ENCODE measurements at places on chromosomes 2 and 18.

- no peak for DNase-seq
These were observed 145.8 kb downstream of the MYO3B start for GRCh38 chr2:170323743-170324142.

DNA sequence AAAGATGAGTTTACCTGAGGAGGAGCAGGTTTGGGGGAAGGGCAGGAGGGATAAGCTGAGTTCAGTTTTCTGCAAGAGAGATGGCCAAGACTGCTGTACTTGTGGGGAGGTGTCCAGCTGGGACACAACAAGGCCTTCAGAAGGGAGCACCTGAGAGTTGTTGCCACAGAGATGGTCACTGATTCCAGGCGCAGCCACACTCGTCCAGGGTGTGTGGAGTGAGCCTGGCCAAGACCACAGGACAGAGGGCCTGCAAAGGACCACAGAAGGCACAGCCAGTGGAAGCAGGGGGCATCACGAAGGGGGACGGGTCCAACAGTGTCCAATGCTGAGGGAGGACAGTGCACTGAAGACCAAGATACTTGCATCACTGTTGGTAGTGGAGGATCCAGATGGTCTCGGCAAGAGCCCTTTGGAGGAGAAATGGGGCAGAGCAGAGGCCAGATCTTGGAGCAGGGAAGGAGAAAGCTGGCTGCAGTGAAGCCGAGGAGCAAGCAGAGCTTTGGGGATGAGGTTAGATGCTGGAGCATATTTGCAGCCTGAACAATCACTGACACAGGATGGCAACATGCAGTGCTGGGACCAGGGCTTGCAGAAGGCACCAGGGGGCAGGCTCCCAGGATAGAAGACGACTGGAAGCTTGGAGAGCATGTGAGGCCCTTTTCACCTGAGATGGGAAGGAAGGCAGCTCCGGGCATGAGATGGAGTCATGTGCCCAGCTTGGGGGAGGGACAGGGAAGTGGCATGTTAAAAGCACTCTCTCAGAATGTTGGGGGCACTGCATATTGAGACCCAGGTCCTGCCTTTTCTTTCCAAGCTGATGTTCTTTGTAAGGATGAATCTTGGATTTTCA, 214.0 kb downstream of the CYP26B1 start:
- no peak for DNase-seq

DNA sequence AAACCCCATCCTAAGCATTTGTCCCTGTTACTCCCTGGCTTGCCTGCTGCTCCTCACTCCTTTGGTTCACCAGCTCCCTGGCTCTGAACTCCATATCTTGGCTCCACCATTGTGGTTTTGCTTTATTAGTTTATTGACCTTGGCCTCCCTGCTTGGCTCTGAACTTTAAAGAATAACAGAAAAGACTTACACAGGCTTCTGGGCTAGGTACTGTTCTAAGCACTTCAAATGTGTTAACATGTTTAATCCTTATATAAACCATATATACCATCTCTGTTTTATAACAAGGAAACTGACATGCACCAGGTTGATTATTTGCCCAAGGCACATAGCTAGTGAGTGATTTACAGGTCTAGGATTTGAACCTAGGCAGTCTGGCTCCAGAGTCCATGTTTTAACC, 149.7 kb upstream of the CAPN13 start:
- no peak for DNase-seq

GRCh38 chr2:221571025-221571550, 1.0 kb downstream of the EPHA4 start:
- peak; percentile 6 for DNase-seq

DNA sequence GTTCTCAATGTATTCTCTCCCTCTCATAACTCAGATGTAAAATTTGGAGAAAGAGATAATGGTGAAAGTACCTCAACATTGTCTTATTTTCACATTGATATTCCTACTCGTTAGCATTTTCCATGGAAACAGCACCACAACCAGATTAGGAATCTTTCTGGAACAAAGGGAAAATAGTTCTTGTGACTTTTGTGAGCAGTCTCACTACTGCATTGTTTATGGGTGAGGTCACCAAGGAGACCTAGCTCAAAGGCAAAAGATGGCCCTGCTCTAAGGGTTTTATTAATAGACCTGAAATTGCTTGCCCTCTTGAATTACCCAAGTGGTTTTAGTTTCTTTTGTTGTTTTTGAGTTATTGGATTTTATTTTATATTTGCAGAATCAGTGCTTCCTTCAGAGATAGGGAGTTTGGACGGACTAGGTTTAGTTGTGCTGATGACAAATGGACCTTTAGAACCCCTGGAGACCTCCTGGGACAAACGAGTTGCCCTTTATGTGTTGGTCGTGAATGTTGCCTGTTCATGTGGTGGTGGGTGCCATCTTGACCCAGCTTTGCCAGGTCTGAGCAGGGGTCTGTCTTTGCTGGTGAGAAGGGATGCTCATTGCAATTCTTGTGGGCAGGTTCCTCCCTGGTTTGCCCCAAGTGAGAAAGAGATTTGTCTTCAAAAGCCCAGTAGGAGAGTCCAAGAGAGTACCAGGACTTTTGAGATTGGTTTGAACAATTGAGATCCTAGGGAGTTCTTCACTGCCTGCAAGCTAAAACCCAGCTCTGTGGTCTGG, 58.1 kb downstream of the INPP4A start:
- DNase-seq: no peak

DNA sequence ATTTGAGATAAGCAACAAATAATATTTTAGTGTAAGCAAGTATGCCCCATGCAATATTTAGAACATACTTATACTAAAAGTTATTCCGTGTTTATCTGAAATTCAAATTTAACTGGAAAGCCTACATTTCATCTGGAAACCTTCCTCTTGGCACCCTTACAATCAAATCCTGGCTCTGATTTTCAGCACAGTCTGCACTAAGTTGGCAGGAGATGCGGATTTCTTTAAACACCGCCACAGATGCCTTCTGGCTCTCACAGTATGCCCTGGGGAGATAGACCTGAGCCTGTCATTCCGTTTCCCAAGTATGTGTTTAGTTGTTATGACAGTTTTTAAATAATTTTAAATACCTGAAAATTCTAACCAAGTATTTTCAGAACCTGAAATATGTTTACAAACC, 7.3 kb upstream of the MLPH start:
- DNase-seq: no peak

GRCh38 chr2:108404784-108405397, 27.1 kb downstream of the SULT1C4 start:
- no peak for DNase-seq

- no peak for DNase-seq
These were observed 86.0 kb upstream of the OTX1 start for GRCh38 chr2:62964671-62965070.

DNA sequence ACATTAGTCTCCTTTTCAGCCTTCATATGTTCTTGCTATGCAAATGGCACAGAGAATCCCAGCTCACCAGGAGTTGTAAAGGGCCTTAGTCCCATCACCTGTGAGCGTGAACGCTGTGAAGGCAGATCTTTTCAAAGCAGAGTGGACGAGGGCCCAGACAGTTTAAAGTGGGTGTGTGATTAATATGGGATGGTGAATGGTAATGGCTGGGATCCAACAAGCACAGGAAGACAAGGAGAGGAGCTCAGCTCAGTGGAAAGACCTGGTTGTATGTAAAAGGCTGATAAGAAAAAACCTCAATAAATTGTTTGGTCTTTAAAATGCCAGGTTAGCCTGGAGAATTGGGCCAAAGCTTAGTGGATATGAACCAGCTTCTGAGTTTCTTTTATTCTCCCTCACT, 326.2 kb downstream of the NYAP2 start:
- no peak for DNase-seq

DNA sequence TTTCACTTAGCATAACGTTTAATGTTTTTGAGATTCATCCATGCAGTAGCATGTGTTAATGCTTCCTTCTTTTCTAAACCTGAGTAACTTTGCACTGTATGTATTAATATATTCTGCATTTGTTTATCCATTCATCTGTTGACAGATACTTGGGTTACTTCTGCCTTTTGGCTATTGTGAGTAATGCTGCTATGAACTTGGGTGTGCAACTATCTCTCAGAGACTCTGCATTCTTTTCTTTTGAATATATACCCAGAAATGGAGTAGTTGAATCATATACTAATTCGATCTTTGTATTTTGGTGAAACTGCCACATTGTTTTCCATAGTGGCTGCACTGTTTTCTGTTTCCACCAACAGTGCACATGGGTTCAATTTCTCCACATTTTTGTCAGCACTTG, 128.3 kb downstream of the SH3BP4 start:
- DNase-seq: no peak

DNA sequence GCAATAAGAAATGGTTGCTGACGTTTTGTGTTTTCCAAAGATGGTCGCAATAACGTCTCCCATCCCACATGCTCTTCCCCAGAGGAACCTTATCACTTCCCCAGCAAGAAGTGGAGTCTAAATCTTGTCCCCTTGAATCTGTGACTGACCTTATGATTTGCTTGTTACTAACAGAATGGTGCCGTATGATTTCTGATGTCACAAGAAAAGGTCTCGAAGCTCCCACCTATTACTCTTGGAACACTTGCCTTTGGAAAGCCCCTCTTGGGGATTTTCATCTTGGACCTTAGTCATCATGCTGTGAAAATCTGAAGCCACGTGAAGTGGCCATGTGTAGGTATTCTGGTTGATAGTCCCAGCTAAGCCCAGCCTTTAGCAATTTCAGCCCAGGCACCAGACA, 86.2 kb upstream of the GLS start:
- no peak for DNase-seq

- DNase-seq: no peak
These were observed 141.2 kb upstream of the CTAGE1 start for GRCh38 chr18:22558945-22559385.

DNA sequence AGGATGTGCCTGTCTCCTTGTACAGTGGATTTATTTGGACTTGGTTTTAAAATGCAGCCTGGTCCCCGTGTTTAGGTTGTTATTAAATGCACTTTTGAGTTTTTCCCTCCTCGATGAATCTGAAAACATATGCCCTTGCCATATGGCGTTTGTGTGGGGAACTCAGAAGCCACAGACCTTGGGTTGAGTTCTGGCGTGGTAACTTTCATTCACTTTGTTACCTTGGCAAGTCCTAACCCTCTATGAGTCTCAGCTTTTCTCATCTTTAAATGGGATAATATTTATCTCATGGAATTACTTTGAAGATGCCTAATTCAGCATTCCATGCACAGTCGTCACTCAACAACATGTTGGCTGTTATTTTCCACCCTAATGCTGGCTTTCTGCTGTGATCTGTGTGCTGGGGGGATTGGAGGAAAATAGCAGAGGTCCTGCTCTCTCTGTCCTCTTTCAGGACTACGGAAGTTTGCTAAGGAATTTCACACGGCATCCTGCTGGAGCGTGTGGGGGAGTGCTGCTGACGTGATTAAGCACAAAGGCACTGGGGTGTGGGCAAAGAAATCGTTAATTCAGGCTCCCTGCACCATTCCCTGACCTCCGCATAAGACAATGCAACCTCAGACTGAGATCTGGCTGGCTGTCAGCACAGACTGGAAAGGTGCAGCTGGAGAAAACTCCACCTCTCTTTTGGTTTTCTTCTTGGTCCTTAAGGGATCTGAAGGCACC, 61.7 kb downstream of the LDLRAD4 start:
- DNase-seq: no peak

GRCh38 chr2:215367662-215368492, 56.0 kb downstream of the ATIC start:
- DNase-seq: no peak

GRCh38 chr2:225411452-225411851, 11.9 kb downstream of the NYAP2 start:
- no peak for DNase-seq

DNA sequence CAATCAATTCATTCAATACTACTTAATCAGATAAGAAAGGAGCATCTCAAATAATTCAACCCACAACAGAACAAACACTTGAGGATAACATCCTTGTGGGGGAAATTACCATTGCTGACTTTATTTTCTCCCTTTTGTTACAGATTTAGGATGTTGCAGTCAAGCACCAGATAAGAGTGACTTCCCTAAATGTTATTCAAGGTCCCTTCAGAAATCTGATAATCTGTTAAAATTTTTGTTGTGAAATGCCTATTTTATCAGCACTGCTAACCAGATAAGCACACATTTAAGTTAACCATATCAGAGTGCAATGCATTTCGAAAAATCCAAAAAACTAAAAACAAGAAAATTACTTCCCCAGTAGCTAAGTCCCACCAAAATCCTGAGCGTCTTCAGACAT, 33.5 kb downstream of the SUMO1 start:
- no peak for DNase-seq

- no peak for DNase-seq
These were observed 552.0 kb upstream of the NRP2 start for GRCh38 chr2:205130111-205130829.

DNA sequence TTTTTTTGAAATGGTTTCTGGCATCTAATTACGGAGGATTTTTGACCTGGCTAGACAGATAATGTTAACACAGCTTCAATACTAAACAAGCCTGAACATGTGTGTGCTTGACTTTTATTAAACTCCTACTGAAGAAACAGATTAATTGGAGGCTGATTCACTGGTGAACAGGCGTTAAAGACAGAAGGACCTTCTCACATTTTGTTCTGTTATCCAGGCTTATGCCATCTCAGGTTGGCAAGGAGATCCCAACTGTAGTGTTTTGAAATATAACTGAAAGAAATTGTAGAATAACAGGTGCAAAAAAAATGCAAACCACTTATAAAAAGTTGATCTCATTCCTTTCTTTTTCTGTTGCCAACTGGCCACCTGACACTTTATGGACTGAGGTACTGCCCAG, 269.6 kb downstream of the ARHGAP15 start:
- no peak for DNase-seq

GRCh38 chr18:41526054-41526453, 429.0 kb upstream of the PIK3C3 start:
- no peak for DNase-seq

GRCh38 chr2:35790292-35790691, 565.3 kb upstream of the CRIM1 start:
- no peak for DNase-seq

- DNase-seq: no peak
These were observed 78.3 kb downstream of the SMAD7 start for GRCh38 chr18:48872234-48873145.

DNA sequence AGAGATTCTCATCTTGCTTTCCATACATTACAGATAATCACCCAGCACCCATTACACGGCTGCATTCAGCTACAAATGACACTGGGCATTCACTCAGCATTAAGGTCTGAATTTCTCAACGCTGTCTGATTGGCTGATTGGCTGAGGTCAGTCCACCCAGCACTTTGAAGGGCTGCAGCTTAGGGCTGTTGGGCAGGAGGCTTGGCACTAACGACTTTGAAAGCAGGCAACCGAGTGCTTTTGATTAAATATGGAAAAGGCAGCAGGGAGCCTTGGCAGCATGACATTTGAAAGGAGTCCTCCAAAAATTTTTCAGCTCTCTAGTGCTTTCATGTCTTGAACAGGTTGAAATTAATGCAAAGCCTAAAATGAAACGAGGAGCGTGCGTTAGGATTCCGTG, 253.0 kb downstream of the DCDC2C start:
- DNase-seq: no peak

DNA sequence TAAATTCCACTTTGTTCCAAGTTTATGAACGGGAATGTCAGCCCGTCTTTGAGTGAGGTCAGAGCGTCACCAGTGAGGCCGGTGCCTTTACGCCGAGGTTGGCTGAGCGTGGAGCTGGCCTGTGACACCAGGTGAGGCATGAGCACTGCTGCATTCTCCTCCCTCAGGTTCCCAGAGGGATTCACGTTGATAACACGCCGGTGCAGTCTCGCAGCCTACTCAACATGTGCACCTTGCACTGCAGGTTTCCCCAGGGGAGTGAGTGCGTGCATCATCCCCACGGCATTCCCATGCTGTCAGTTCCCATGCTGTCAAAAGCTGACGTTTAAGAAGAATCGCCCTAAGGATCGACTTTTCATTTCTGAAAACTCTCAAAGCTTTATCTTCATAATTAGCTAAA, 213.3 kb downstream of the LDLRAD4 start:
- DNase-seq: no peak

- DNase-seq: no peak
These were observed 78.9 kb upstream of the ZSWIM2 start for GRCh38 chr2:186927867-186928191.
